GOT3 (cell line): ENCODE measurements at places on chromosomes 3 and 15.

DNA sequence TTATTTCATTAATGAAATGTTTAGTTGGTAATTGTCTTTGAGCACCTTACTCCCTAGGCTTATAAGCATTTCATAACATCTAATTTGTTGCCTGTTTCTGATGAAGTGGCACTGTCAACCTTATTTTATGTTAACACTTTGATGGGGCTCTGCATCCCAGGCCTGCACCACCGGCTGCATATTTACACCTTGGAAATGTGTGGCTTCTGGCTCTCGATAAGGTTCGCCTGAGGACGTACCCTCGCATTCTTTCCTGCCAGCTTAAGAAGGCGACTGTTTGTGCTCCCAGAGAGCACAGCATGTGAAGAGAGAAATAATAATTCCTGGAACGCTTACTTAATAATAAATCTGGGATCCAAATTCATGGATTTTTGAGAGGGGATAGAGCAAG lies 763.3 kb upstream of the CFAP20DC start:
- no peak for DNase-seq

DNA sequence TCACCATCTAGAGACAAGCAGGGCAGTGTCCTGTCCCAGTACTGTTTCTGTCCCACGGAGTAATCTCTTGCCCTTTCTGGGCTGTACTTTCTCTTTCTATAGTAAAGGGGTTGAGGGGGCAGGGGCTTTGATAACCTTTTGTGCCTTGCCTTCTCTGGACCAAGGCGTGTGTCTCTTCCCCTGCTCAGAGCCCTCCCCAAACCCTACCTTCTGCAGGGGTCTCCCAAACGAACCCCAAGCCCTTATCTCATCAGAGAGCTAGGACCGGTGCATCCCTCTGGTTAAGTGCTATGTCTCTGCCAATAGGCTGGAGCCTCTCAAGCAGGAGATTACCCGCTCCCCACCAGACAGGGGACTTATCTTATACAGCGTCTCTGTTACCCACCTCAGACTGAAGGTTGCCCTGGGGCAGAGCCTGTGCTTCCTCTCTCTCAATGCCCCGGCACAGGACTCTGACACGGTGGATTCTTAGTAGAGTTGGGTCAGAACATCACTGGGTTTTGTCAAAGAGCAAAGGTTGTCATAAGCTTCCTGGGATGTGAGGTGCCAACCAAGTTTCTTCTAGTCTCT lies 2.9 kb downstream of the PLEKHO2 start:
- no peak for DNase-seq

DNA sequence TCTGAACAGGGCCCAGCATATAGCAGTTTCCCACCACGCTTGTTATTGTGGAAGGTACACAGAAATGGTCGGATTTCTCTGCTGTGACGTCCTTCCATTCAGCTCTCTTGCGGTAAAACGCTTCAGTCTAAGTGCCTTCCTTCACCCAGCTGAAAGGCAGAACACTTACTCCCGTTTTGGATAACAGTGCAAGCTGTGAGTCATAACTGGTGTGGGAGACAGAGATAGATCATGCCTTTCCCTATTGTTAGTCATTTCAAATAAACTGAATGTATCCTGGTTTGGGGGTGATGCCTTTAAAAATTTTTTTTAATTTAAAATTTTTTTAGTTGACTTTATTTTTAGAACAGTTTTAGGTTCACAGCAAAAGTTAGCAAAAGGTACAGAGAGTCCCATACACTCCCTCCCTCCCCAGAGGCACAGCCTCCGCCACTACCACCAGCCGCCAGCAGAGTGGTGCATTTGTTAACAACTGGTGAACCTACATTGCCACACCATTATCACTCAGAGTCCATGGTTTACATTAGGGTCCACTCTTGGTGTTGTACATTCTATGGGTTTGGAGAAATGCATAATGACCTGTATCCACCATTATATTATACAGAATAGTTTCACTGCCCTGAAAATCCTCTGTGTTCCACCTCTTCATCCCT lies 94.9 kb upstream of the NSMCE3 start:
- DNase-seq, result no peak

DNA sequence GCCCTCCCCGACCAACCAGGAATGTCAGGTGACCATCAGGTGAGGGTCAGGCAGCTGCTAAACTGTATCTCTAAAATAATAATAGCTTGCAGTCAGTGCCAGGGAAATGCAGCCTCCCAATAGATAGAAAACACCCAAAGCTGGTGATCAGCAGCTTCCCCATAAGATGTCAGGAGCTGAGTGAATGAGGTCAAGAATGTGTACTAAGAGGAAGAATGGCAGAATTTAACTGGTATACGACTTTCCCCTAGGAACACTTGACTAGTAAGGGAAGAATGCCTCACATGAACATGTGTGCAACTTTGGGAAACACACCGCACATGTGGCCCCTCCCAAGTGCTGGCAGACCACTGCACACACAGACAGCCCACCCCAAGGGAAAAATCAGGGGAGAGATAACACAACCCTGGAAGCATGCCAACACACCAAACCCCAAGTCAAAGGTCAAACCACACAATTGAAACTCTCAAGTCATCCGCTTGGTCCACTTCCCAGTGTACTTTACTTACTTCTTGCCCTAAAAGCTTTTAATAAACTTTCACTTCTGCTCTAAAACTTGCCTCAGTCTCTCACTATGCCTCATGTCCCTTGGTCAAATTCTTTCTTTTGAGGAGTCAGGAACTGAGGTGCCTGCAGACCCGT lies 806.5 kb downstream of the OTOL1 start:
- no peak for DNase-seq
